Left ventricle myocardium inferior (tissue), 1 donor: ENCODE measurements at places on chromosomes 5 and 9. TPM values are rescaled to one million over a fixed set of nuclear protein-coding genes. Genes with fewer than 3 reads are reported as not detected.
A peak's percentile ranks its signal among the peaks of the same experiment; 100 is the strongest.

DNA sequence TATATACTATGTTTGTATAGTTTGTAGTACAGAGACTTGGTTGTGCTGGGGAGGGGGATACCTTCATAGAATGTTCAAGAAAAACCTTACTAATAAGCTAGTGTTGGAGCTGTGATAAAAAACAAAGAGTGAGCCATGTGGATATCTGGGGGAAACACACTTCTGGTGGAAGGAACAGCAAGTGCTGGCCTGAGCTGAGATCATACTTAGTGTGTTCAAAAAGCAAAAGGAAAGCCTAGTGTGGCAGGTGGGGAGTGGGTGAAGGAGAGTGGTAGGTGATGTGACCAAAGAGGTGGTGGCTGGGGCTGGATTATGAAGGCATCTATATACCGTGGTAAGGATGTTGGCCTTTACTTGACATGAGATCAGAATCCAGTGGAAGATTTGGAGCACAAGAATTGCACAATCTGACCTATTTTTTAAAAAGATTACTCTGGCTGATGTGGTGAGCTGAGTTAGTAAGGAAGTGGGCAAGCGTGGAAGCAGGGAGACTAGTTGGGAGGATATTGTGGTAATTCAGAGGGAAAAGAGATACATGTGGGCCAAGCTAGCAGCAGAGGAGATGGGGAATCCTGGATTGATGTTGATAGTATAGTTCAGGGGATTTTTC lies 26.6 kb downstream of the PALM2AKAP2 start:
- DNase-seq = no peak

DNA sequence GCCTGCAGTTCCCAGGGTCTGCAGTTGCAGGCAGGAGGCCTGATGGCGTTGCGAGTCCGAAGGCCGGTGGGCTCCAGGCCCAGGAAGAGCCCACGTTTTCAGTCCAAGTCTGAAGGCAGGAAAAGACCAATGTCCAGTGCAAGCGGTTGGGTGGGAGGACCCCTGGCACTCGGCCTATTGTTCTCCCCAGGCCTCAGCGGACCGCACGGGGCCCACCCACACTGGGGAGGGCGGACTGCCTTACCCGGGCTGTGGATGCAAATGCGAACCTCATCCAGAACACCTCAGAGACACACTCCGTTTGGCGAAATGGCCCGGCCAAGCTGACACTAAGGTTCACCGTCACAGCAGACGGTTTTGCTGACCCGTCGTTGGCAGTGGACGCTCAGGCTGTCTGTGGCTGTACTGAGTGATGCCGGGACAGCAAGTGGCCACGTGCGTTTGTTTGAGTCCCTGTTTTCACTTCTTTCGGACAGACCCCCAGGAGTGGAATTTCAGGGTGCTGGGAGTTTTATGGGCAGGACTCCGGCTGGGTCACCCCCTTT lies 10.2 kb upstream of the SEC16A start:
- no peak for DNase-seq

- DNase-seq = no peak
These were observed 876.3 kb upstream of the CTNND2 start for GRCh38 chr5:12780536-12780935.

GRCh38 chr9:3331801-3332200 lies 194.0 kb downstream of the RFX3 start:
- no peak for DNase-seq

- DNase-seq = peak; percentile 58
These were observed 58.3 kb upstream of the MOCS2 start for GRCh38 chr5:53167836-53168235.

DNA sequence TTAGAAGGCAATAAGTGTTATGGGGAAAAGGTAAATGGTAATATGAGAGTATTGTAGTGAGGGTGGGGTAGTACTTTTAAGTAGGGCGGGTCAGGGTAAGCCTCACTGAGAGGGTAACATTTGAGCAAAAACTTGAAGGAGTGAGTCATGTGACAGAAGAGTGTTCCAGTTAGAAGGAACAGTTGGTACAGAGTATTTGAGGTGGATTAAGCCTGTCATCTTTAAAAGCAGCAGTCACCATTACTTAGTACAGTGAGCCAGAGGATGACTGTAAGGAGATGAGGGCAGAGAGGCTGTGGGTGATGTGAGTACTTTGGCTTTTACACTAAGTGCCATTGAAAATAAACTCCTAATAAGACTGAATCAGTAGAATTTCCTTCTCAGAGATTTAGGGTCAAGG lies 54.8 kb downstream of the UBAP1 start:
- no peak for DNase-seq

DNA sequence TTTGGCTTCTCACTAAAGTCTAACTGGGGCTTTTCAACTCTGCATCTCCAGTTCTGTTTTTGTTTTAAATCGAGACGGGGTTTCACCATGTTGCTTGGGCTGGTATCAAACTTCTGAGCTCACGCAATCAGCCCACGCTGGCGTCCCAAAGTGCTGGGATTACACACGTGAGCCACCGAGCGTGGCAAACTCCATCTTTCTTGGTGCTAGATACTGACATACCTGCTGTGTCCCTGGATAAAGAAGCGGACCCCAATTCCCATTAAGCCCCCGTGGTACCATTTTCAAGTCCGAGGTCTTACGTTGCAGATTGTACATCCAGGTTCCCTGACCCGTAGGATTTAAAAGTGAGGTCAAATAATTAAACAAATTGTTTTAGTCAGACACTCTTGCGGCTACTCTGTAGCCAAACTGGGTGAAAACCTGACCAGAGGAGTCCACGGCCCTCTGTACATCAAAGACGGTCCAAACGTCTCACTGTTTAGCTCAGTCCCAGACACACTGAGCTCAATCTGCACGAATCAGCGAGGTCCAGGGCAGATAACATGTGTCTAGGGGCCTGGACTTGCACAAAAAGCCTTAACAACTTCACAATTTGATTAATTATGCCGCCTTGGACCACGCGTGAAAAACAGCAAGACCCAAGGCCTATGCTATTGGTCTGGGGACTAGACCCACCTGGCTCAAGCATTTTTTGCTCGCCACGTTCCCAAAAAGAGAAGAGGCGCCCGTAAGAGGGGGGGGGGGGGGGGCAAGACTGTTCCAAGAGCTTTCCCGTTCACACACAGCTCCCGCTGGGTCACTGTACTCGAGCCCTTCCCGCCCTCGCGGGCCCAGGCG lies 727 bp upstream of the DNAJA1 start:
- DNase-seq = no peak

GRCh38 chr5:90866915-90867731 lies 308.5 kb downstream of the ADGRV1 start:
- DNase-seq = no peak

DNA sequence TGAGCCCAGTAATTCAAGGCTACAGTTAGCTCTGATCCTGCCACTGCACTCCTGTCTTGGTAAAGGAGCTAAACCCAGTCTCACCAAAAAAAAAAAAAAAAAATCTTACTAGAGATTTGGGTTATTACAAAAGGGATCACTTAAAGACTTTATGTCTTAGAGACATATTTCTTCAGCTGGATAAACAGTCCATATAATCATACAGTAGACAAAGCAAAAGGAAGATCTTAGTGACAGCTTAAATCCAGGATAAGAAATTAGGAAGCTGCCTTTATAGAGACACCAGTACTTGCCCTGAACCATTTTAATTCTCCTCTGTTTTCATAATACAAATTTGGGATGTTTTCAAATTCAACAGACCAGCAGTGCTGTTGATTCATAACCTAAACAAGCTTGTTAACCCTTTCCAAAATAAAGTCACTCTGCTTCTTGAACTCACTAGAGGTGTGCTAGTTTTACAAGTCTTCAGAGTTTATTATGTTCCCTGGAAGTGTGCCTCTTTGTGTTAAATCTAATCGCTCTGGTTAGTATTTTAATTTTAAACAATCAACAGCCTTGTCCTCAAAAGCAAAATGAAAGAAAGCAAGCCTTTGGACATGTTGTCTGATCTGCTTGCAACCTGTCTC lies 255.5 kb downstream of the ARRDC3 start:
- no peak for DNase-seq

DNA sequence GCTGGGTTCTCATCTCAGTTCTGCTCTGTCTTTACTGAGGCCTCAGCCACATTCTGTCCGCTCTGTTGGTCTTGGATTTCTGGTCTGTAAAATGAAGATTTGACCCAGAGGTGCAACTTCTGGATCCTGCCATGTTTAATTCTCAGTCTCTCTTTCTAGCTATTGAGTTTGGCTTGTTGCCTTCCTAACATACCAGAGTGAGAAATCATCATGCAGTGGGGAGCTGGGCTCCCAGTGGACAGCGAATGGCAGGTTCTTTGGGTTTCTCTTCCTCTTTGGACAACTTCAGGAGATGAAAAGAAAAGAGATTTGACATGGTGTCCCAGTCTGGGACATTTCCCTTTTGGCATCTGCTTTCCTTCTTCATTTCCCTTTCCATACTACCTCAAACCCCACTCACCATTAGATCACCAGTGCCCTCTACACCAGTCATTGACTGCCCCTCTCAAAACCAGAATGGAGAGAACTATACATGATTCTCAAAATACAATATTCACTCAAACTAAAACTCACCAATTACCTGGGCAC lies 334.7 kb downstream of the ACTL7B start:
- DNase-seq = no peak

DNA sequence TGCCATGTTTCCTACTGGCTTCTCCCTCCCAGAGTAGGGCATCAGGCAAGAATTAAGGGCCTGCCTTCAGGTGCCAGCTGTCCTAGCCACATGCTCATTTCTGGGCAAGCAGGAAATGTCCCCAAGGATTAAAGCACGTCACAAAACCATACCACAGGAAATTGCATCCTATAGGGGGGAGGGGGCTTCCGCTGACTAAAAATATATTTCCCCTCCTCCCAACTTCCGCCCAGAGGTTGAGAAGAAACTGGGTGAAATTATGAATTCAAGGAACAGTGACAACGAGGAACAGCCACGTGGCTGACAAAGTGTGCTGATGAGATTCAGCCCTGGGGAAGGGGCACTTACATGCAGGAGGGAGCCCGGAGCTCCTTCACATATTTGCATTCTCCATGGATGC lies 4.1 kb downstream of the HBEGF start:
- DNase-seq = no peak

DNA sequence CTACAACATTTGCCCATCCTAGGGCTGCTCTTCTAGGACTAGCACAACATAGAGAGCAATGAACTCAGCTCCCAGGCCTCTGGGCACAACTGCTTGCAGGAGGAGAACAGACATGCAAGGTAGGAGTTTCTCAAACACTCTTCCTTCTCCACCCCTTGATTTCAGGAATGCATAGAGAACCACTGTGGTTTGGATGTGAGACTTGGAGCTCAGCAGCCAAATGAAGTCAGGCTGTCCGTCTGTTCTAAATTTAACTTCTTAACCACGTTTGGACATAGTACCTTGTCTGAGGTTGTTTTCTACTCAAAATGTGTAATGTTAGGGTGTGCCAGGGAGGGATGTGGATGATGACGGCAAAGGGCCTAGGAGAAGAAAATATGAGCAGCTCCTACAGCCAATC lies 515.1 kb upstream of the TNC start:
- no peak for DNase-seq

- no peak for DNase-seq
These were observed 487.0 kb upstream of the TNC start for GRCh38 chr9:115604831-115605483.

DNA sequence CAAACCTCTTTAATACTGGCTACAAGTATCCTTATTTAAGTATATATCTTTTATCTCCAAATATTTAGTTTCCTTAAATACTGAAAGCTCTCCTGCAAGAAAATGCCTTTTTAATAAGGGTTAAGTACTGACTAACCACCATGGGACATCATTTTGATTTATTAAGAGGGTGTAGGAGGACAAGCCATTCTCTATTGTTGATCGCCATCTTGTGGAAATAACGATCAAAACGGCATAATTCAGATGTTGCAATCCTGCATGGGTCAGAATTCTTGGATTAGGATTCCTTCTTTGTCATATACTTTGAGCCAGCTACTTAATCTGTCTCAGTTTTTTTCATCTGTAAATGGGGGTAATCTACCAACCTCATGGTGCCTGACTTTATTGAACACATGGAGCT lies 28.7 kb upstream of the C5orf46 start:
- no peak for DNase-seq

GRCh38 chr5:114319236-114319635 lies 42.6 kb upstream of the KCNN2 start:
- DNase-seq = no peak

ACTBL2 gene
- not detected for total RNA-seq

GFPT2 gene
- 8.4 TPM for total RNA-seq

ANKRD31 gene
- 0.11 TPM for total RNA-seq

RPL35 gene
- 686 TPM for total RNA-seq

MEIKIN gene
- total RNA-seq = not detected

CTNND2 gene
- 18.4 TPM for total RNA-seq

GPR21 gene
- 0.58 TPM for total RNA-seq

ZNF608 gene
- total RNA-seq = 6.8 TPM
